NK-92 treated with Interleukin-12 subunit alpha and Interleukin-12 subunit beta, amount 100 ng/mL, for 24 hours (cell line): ENCODE measurements at places on chromosomes 4 and X.

DNA sequence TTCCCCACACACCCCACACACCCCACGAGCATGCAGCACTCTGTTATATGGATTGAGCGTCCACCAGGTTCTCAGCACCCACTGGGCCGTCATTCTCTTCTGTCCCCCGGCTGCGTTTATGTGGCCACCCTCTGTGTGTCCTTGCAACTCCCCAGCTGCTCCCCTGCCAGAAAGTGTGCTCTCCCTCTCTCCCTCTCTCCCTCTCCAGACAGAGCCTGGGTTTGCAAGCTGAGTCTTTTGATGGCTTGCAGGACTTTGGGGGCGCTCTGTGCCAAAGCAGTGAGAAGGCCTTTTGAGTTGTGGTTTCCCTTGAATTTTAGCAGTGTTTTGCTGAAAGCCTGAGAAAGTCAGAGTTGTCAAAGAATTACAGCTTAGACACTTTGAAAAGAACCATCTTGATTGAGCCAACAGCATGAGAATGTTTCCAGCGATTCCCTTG is 173.5 kb downstream of the DCLK2 start:
- DNase-seq: no peak

DNA sequence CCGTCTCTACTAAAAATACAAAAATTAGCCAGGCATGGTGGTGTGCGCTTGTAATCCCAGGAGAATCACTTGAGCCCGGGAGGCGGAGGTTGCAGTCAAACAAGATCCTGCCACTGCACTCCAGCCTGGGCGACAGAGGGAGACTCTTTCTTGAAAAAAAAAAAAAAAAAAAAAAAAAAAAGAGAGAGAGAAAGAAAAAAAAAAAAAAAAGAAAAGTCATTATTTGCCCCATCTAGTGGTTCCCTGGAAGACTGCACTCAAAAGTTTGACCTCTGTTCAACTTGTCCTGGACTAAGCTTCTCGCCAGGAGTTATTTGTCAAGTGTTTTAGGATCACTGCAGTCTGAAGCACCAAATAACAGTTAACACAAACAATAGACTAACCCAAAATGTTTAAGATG is 45.3 kb upstream of the KCTD8 start:
- no peak for DNase-seq

DNA sequence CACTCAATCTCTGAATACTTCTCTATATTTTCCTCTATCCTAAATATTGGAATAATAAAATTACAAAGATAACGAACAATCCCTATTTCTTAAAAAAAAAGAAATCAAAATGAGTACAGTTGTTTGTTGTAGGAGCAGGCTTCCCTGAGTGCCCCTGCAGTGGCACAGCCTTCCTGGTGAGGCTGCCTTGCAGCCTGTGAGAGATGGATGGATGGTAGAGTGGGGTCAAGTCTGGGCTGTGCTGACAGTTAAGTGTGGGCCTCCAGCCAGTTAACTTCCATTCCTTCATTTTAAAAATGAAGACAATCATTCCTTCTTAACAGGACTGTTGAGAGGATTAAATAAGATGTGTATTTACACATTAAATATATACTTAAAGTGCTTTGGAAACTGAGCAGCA is 136.9 kb downstream of the MGST2 start:
- DNase-seq: no peak

- DNase-seq: peak; percentile 0
Measured at GRCh38 chr4:14749910-14750309, 252.4 kb upstream of the CPEB2 start.
